ENCODE measurements at places on chromosomes 3 and 15.

GRCh38 chr3:65742914-65743313 is 295.8 kb downstream of the MAGI1 start:
- DNase-seq = no peak

- DNase-seq = no peak
Measured at GRCh38 chr3:64983583-64984359, 296.0 kb upstream of the ADAMTS9 start.

DNA sequence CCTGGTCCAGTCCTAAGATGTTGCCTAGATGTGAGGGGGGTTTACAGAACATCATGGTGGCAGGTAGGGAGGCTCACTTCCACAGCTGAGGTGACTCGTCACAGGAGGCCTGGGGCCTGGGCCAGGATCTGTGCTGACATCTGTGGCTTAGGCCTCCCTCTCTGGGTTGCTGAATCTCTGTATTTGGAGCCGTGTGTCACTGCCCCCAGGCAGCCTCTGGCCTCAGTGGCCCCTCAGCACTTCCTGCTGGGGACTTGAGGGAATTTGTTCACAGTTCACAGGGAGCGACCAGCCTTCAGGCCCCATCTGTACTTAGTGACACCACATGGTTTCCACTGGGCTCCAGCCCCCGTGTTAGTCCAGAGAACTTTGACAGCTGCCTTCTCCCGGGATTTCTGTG is 41.7 kb upstream of the ADAMTSL3 start:
- DNase-seq = no peak

GRCh38 chr15:59557581-59557980 is 54.0 kb upstream of the GCNT3 start:
- DNase-seq = no peak

- DNase-seq = peak; percentile 79
Measured at GRCh38 chr3:104805508-104805907, 561.2 kb upstream of the ALCAM start.

DNA sequence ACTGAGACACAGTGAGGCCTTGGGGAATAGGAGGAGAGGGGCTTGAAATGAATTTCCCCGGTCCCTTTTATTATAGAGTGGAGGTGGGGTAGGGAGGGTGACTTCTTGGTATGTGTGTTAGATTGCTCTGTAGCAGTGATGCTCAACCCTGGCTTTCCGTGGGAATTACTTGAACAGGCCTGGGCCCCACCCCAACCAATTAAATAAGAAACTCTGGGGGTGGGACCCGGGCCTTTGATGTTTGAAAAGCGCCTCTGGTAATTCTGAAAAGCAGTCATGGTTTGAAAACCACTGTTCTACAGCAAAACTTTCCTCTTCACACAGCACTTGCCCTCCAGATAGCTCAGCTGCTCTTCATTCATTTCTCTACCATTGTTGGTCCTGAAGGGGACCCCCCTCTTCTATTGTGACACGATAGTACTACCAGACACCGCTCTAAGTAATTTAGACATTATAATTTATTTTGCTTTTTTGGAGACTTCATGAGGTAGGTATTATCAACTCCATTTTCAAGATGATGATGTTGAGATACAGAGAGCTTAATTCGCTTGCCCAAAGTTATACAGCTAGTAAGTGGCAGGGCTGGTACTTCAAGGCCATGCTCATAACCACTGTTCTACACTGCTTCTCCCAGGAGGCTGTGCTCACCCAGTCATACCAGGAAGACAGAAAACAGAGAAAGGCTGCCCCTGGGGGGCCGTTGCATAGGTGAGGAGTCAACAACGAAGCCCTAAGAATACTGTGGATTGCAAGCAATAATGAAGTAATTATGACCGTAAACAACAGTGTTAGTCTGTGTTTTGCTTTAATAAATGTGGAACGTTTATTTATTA is 176.2 kb downstream of the PEX5L start:
- no peak for DNase-seq

GRCh38 chr3:197289726-197290125 is 8.7 kb downstream of the DLG1 start:
- DNase-seq = no peak

- DNase-seq = no peak
Measured at GRCh38 chr3:184384342-184384741, 4.5 kb downstream of the CHRD start.

DNA sequence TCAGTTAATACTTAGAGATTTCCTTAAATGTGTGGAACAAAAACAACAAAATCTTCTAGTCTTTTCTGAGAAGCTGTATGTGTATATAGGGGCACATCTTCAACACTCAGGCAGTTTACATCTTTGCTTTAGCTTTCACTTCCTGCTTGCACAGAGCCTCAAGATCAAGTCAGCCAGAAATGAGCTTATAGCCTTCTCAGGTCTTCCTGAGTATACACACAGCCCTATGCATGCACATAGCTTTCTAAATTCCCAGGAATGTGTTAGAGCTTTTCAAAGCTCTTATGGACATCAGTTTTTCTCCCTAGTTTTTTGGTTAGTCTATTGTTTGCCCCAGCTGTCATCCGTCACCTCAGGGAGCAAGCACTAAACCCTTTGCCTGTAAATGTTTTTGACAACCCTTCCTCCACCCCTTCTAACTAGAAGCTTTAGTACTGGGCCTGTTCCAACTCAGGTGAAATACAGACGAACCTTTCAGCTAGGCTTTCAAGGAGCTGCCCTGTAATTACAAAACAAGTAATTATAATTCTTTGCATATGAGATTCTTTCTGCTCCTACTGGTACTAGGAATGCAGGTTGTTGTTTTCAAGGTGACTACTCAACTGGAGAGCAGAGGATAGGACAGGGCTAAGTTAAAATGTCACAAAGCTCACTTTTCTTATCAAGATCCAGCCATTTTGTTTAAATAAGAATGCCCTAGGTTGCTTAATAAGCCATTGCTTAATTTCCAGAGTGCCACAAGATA is 22.6 kb upstream of the MTMR10 start:
- no peak for DNase-seq

DNA sequence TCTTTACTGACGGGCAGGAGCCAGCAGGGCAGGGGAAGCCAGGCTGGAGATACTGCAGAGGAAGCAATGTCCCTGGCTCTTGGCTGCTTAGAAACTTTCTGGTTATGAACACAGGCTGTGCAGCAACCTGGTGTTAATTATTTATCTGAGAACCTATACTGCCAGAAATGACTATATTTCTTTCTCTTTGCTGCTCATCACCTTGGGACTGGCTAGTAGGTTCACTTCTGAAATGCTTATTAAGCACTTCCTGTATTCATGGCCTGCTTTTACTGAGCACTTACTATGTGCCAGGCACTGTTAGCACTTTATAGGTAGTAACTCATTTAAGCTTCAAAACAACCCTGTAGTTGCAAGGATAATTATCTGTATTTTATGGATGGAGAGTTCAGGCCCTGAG is 57.6 kb downstream of the RAB11A start:
- no peak for DNase-seq

- no peak for DNase-seq
Measured at GRCh38 chr3:125403789-125404188, 28.7 kb upstream of the ZNF148 start.

DNA sequence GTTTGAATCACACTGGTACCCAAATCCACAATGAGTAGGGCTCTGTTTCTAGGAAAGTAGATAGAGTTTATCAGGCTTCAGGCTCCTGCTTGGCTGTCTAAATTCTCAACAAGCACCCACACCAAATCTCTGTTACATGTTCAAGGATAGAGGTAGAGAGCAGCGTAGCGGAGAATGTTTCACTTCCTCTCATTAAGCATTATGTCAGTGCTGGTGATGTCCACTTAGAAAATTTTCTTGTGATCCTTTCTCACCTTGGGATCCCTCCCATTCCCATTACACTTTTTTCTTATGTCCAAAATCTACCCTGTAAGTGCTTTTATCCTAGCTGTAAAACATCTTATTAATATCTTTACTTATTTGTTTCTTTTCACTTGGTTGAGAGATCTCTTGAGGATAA is 34.7 kb upstream of the GCSAM start:
- no peak for DNase-seq

DNA sequence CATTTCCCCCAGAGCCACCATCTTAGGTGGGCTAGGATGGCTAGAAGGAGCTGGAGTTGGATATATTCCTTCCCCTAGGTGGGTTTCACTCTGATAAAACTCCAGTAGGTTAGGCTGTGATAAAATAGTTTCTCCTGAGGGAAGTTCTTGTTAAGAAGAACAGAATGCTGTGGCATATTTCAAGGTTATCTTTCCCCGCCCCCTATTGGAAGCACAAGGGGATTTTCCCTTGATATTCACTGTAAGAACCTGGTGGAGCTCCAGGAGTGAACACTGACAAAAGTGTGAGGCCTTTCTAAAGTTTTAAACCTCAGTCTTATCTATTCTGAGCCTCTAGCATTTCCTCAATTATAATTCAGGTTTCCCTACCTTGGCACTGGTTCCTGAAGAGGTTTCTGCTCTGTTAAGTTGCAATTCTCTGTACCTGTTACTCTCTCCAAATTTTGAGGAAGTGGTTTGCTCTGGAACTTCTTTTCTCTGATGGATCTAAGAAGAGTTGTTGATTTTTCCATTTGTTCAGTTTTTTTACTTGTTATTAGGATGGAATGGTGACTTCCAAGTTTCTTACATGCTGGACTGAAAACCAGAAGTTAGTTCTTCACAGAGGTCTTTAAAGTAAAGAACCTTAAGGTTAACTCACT is 113.5 kb downstream of the GMPS start:
- no peak for DNase-seq

DNA sequence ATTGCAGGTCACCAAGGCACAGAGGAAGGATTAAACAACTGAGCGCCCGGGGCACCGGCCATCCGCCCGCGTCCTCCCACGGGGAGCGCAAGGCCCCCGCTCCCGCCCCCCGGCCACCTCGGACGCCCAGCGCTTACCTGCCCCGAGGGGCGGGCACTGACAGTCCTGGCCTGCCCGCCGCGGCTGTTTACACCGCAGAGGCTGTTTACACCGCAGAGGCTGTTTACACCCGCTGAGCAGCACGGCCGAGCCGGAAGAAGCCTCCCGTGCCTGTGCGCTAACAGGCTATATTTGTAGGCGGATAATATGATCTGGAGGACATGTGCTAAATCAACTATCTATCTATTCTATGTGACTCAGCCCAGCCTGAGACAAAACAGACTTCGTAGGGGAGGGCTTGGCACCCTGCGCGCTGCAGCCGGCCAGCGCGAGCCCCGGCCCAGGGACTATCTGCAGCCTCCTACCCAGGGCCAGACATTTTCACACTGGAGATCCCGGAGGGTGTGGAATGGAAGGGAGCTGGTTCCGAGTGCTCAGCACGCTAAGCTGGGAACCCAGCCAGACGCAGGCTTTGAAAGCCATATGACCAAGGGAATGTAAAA is at the start of gene LRRC2:
TSS of gene LRRC2 (minus strand) at position 263 of the 602 bp plus-strand sequence. CDS start 14,711 bp downstream, outside the sequence.
- peak; percentile 39 for DNase-seq

DNA sequence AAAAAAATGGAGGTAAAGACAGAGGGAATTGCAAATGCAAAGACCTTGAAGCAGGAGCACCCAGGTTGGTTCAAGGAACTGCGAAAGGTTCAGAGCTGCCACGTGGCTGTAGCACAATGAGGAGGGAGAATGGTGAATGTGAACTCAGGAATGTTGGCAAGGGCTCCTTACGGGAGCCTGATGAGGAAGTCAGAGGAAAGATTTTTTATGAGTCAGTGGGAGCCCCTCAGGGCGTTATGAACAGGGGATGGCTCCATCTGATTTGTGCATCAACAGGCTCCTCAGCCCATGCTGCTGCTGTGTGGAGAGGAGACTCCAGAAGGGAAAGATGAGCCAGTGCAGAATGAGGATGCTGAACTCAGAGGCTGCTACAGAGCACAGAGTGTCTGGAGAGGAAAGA is 194.4 kb downstream of the ARRDC4 start:
- no peak for DNase-seq

DNA sequence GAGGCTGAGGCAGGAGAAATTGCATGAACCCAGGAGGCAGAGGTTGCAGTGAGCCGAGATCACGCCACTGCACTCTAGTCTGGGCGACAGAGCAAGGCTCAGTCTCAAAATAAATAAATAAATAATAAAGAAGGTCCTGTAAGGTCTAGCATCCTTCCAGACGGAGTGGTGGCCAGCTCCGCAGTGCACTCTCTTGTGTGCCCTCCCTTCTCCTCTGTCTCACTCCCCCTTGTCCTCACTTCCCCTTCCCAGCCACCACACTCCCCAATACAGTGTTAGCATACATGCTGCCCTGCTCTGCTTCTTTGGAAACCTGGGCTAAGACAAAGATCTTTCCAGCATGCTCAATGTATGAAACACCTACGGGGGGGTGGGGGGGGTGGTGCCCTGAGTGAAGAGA is 3.4 kb upstream of the CLN6 start:
- DNase-seq = no peak

DNA sequence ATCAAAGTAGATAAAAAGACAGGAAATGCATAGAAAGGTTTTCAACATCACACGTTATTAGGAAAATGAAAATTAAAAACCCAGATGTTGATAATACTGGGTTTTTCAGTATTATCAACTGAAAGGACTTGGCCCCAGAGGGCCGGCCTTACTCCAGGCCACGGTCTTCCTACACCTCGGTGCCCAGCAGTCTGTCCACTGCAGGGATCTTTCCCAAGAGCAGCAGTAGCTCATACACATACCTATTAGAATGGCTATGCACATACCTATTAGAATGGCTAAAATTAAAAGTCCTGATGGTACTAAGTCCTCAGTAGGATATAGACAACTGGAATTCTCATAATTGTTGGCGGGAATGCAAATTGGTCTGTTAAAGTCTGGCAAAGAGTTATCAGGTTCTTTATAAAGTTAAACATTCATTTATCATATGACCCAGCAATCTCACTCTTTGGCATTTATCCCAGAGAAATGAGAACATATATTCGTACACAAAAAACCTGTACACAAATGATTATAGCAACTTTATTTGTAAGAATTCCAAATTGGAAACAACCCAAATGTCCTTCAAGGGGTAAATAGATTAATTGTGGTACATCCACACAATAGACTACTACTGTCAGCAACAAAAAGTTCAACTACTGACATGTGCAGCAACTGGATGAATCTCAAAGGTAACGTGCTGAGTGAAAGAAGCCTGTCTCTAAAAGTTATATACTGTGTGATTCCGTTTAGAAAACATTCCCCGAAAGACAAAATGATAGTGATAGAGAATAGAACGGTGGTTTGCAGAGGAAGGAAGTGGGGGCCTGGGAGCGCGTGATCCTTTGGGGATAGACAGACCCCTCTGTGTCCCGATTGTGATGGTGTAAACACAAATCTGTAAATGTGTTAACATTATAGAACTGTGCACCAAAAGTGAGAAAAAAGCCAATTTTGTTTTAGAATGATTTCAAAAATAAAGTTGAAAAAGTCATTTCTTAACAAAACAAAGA is 62.3 kb downstream of the MCTP2 start:
- no peak for DNase-seq

All from NCI-H524 (cell line).